ENCODE measurements at places on chromosomes 4 and X. TPM values are rescaled to one million over a fixed set of nuclear protein-coding genes. Genes with fewer than 3 reads are reported as not detected.
A peak's percentile ranks its signal among the peaks of the same experiment; 100 is the strongest.

DNA sequence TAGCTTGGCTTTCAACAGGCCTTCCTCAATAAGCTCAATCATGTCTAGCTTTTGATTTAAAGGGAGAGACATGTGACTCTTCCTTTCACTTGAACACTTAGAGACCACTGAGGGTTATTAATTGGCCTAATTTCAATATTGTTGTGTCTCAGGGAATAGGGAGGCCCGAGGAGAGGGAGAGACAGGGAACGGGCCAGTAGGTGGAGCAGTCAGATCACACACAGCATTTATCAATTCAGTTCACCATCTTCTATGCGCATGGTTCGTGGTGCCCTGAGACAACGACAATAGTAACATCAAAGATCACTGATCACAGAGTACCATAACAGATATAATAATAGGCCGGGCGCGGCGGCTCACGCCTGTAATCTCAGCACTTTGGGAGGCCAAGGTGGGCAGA, 17.8 kb downstream of the ZNF81 start:
- no peak overlapping the region for H3K4me3 ChIP-seq
- no peak overlapping the region for H3K27ac ChIP-seq
- no peaks in the 10 kb centered on the region for H3K27me3 ChIP-seq
- no peaks in the 10 kb centered on the region for H3K36me3 ChIP-seq
- no peak for DNase-seq

DNA sequence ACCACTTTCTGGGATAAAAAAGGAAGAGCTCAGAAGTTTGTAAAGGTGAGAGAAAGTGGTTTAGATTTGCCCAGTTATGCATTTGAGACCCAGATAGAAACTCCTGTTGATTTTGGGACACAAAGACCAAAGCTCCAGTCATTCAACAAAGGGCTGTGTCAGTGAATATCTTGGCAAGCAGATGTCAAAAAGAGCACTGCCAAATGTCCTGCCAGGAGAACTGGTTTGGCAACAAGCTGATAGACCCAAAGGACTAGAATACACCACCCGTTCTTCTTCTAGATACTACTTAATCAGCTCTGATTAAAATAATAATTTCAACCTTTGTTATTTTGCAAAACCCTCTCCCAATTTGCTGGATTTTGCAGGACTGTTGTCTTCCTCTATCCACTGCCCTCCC, 121.4 kb downstream of the NHS start:
- H3K27me3 ChIP-seq, result no peaks in the 10 kb centered on the region
- no peaks in the 10 kb centered on the region for H3K36me3 ChIP-seq
- no peak overlapping the region for H3K4me3 ChIP-seq
- DNase-seq, result no peak
- peaks cover 4% of the 10 kb centered on the region for H3K4me1 ChIP-seq

GRCh38 chr4:70915036-70915815, 13.1 kb downstream of the MOB1B start:
- no peak overlapping the region for H3K27ac ChIP-seq
- H3K4me3 ChIP-seq, result no peak overlapping the region
- no peaks in the 10 kb centered on the region for H3K27me3 ChIP-seq

GRCh38 chr4:74317616-74318246, 9.5 kb downstream of the EPGN start:
- DNase-seq, result no peak
- H3K4me1 ChIP-seq, result peaks cover 5% of the 10 kb centered on the region
- H3K4me3 ChIP-seq, result no peak overlapping the region
- no peak overlapping the region for H3K27ac ChIP-seq

GRCh38 chr4:185304944-185305690, 90.6 kb downstream of the LRP2BP start:
- H3K4me1 ChIP-seq, result no peaks in the 10 kb centered on the region
- H3K27ac ChIP-seq, result no peak overlapping the region
- H3K27me3 ChIP-seq, result no peaks in the 10 kb centered on the region

DNA sequence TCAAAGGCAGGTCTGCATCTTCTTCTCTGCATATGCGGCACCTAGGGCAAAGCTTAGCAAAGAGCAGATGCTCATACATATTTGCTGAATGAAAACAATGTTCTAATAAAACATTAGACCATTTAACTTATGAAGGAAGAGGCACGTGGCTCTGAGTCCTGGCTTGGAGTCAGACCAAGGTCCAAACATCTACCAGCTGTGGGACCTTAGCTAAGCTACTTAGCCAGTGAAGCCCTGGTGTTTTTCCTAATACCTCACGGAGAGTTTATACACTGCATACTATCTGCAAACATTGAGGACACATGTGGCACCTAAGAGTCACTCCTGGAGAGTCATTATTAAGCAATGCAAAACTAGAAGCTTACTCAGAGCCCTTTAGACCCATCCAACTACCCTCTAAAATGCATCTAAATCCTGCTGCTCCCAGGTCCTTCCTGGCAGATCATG, 9.0 kb downstream of the PDGFC start:
- no peaks in the 10 kb centered on the region for H3K27me3 ChIP-seq
- no peak overlapping the region for H3K4me3 ChIP-seq
- H3K27ac ChIP-seq, result peak overlapping the region; percentile 62
- DNase-seq, result no peak

DNA sequence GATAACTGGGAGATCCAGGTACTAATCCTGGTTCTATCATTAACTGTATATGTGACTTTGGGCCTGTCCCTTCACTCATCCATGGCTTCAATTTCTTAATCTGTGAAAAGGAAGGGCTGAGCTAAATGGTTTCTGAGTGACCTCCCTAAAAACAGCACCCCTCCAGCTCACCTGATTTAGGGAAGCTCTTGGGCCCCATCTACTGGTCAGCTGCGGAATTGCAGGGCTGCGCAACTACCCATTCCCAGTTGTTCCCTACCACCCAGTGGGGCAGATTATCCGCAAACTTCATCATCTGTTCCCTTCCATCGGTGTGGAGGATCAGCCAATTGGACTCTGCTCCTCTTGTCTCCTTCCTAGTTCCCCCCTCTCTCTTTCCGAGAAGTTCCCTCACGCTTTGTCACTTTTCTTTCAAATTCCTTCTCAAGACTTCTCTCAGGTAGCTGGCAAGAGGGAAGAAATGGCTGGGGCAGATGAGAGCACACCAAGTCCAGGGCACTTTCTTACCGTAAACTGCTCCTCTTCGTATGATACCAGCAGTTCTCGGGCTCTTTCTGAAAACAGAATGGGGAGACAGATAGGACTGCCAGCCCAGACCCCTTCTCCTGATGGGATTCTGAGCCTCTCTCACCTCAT, 5.8 kb downstream of the LAS1L start:
- H3K4me1 ChIP-seq, result peaks cover 12% of the 10 kb centered on the region
- no peak overlapping the region for H3K4me3 ChIP-seq
- peaks cover 36% of the 10 kb centered on the region for H3K36me3 ChIP-seq
- no peak overlapping the region for H3K27ac ChIP-seq

PNMA3 gene
- 0.17 TPM for total RNA-seq

XAGE2 gene
- not detected for total RNA-seq

DNA sequence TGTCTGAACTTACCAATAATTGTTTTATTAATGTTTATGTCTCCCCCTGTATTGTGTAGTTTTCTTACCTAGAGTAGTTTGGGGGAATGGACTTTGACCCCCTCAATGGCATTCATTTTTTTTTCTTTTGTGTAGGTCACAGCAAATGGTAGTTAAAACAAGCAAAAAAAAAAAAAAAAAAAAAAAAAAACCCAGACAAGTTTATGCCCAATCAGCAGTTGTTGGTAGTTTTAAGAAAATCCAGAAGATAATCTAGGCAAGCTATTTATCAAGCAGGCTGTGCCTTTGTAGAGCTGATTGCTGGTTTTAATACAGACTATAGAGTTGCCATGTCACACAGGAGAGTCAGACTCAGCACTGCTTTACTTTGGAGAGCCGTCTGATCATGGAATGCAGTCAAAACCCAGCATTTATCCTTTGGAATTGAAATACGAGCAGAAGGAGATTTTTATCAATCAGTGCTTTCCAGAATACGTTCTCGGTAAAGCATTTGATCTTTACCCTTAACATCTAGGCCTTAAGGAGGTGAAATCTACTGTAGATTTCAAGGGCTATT, 16.6 kb downstream of the DCUN1D4 start:
- peak; percentile 8 for DNase-seq
- peaks cover 11% of the 10 kb centered on the region for H3K36me3 ChIP-seq
- peaks cover 13% of the 10 kb centered on the region for H3K4me1 ChIP-seq
- H3K27ac ChIP-seq, result no peak overlapping the region
- H3K4me3 ChIP-seq, result no peak overlapping the region

DNA sequence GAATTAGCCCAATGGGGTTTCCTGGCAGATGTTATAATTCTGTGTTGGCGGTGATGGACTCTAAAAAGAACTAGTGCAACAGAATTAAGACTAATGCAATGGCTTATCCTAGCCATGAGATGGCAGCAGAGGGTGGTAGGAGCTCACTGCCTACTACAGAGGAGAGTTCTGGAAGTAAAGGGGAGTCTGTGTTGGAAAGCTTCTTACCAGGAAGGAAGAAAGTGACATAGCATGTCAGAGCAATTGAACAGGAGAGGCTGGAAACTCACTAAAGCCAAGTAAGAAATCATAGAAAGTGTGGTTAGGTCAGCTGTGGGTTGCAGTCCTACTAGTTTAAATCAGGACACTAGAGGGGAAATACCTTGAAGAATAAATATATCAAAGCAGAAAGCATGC, 6.3 kb upstream of the TRPC5OS start:
- no peak for DNase-seq
- H3K4me3 ChIP-seq, result no peak overlapping the region
- peaks cover 5% of the 10 kb centered on the region for H3K4me1 ChIP-seq
- no peaks in the 10 kb centered on the region for H3K36me3 ChIP-seq
- H3K27me3 ChIP-seq, result no peaks in the 10 kb centered on the region
- no peak overlapping the region for H3K27ac ChIP-seq

Data from esophagus muscularis mucosa (tissue), 4 donors.